Upper lobe of left lung (tissue), 6 donors: ENCODE measurements at places on chromosomes 2 and 18. TPM values are rescaled to one million over a fixed set of nuclear protein-coding genes. Genes with fewer than 3 reads are reported as not detected.

TMEM178A gene
- total RNA-seq = 6.1 TPM

DNA sequence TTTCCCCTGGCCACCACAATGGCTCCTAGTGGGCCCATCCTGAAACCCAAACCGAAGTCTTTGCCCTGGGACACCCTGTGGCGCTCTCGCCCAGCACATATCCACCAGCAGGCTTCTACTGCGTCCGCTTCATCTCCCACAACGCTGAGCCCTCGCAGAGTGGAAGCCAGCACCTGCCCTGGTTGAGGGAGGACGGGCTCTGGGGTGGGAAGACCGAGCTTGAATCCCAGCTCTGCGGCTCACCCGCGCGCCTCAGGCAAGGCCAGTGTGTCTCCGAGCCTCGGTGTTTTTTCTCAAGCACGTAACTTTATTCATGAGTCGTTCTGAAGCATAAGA, 15.6 kb downstream of the KLF11 start:
- H3K4me1 ChIP-seq = peaks cover 34% of the 10 kb centered on the region
- H3K36me3 ChIP-seq = no peaks in the 10 kb centered on the region
- H3K27me3 ChIP-seq = no peaks in the 10 kb centered on the region
- H3K4me3 ChIP-seq = no peak overlapping the region
- H3K27ac ChIP-seq = no peak overlapping the region

ATP6V1C2 gene
- total RNA-seq = 0.81 TPM

GRCh38 chr2:191853843-191854242, 7.0 kb upstream of the CAVIN2 start:
- no peak overlapping the region for H3K4me3 ChIP-seq
- H3K27me3 ChIP-seq = no peaks in the 10 kb centered on the region
- peaks cover 42% of the 10 kb centered on the region for H3K4me1 ChIP-seq
- peak overlapping the region; percentile 62 for H3K27ac ChIP-seq
- DNase-seq = no peak
- H3K36me3 ChIP-seq = no peaks in the 10 kb centered on the region

- H3K4me1 ChIP-seq = no peaks in the 10 kb centered on the region
- no peak for DNase-seq
- H3K4me3 ChIP-seq = peak overlapping the region; percentile 63
- H3K36me3 ChIP-seq = no peaks in the 10 kb centered on the region
- peak overlapping the region; percentile 79 for H3K27ac ChIP-seq
Measured at GRCh38 chr2:191151331-191151730, 537 bp upstream of the STAT4 start.

ANKRD62 gene
- not detected for total RNA-seq

DNA sequence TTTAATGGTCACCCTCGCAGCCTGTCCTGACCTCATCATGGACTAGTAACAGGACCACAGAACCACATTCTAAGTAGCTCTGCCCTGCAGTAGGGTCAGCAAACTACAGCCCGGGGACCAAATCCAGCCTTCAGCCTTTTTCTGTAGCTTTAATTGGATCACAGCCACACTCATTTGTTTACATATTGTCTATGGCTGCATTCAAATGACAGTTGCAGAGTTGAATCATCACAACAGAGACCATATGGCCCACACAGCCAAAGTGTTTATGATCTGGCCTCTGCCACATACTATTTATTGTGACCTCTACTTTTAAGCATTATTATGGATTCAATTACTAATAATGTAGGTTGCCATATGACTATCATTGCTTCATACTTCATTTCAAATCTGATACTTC, 47.7 kb downstream of the MAP3K19 start:
- H3K27me3 ChIP-seq = no peaks in the 10 kb centered on the region
- H3K36me3 ChIP-seq = no peaks in the 10 kb centered on the region
- H3K4me1 ChIP-seq = no peaks in the 10 kb centered on the region
- H3K27ac ChIP-seq = no peak overlapping the region
- H3K4me3 ChIP-seq = no peak overlapping the region

GRCh38 chr2:177711483-177712265, 319.1 kb downstream of the AGPS start:
- DNase-seq = no peak
- H3K27ac ChIP-seq = no peak overlapping the region
- H3K4me3 ChIP-seq = no peak overlapping the region
- no peaks in the 10 kb centered on the region for H3K27me3 ChIP-seq

- no peak overlapping the region for H3K27ac ChIP-seq
- peaks cover 16% of the 10 kb centered on the region for H3K36me3 ChIP-seq
- no peak overlapping the region for H3K4me3 ChIP-seq
- no peaks in the 10 kb centered on the region for H3K4me1 ChIP-seq
Measured at GRCh38 chr2:111127351-111127750, 6.6 kb downstream of the BCL2L11 start.

- DNase-seq = no peak
- no peaks in the 10 kb centered on the region for H3K36me3 ChIP-seq
- H3K27ac ChIP-seq = no peak overlapping the region
- no peaks in the 10 kb centered on the region for H3K27me3 ChIP-seq
- H3K4me1 ChIP-seq = no peaks in the 10 kb centered on the region
- no peak overlapping the region for H3K4me3 ChIP-seq
Measured at GRCh38 chr2:50026236-50026635, 871.9 kb upstream of the FSHR start.

DNA sequence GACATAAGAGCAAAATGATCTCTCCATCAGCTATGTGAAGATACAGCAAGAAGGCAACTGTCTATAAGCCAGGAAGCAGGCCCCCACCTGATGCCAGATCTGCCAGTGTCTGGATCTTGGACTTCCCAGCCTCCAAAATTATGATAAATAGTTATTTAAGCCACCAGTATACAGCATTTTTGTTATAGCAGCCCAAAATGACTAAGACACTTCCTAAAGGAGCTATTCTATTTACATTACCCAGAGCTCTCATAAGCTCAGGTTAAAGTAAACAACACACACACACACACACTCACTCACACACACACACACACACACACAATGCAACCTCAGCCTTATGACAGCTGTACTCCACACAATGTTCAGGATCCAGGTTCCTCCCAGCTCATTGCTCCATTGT, 5.7 kb upstream of the YPEL5 start:
- DNase-seq = no peak
- H3K27ac ChIP-seq = no peak overlapping the region
- H3K27me3 ChIP-seq = no peaks in the 10 kb centered on the region

DNA sequence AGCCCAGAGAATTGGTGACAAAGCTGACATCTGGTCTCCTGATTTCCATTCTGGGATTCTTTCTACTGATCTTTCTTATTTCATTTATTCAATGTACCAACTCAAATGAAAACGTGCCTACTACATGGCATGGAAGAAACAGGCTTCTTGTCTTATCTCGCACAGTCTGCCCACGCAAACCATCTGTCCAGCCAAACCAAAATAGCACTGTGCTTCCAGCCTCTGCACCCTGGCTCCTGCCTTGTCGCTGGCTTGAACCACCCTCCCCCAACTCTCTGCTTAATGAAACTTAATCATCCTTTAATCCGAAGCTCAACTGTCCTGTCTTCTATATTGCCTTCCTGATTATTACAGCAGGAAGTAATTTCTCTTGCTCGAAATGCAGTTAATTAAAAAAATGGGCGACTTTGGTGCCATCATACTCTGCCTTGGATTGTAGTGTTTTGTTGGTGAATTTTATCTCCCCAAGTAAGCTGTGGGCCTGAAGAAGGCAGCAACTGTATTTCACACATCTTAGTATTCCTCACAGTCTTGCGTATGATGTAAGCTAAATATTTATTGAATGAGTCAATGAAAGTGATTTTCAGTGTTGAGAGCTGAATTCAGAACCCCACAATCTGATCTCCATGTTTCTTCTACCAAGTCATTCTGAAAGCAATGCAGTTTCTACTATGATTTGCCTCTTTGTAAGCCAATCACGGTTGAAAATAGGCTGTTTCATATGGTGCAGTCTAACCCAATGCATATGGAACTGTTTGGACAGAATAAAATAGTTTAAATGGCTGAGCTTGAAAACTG, 190.8 kb downstream of the TMEM247 start:
- no peak overlapping the region for H3K27ac ChIP-seq
- H3K27me3 ChIP-seq = no peaks in the 10 kb centered on the region
- no peaks in the 10 kb centered on the region for H3K4me1 ChIP-seq
- no peaks in the 10 kb centered on the region for H3K36me3 ChIP-seq
- H3K4me3 ChIP-seq = no peak overlapping the region

FBXO15 gene
- 11.9 TPM for total RNA-seq

DNA sequence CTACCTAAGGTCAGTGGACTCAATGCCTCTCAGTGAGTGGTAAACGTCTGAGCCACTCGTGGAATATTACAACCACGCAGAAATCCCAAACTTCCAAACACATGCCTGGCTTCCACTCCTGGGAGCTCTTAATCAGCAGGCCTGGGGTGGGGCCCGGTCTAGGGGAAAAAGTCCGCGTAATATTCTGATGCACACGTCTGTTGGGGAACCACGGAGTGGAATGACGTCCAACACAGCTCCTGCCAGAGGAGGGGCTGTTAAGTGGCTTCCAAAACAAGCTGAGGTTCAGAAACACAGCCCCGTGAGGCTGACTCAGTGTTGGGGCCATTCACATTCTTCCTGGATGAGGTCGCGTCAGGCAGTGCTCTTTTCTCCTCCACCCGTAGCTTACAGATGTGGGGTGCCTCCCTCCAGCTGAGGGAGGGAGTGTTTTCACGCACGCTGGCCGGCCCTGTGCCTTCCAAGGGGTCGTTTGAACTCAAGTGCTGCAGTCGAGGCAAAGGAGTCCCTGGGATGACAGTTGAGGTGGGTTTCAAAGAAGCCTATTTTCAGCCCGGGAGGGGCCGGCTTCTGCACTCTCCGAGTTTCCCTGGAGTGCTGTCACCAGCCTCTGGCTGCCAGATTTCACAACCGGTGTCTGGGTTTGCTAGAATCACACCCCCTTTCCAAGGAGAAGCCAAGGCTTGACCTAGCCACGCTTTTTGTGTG, 73.1 kb downstream of the ACKR3 start:
- peak overlapping the region; percentile 41 for H3K27ac ChIP-seq
- H3K27me3 ChIP-seq = no peaks in the 10 kb centered on the region
- H3K4me3 ChIP-seq = no peak overlapping the region
- no peaks in the 10 kb centered on the region for H3K4me1 ChIP-seq
- no peaks in the 10 kb centered on the region for H3K36me3 ChIP-seq
- DNase-seq = peak; percentile 19

- peak overlapping the region; percentile 95 for H3K27ac ChIP-seq
- H3K4me3 ChIP-seq = peak overlapping the region; percentile 96
- peaks cover 20% of the 10 kb centered on the region for H3K4me1 ChIP-seq
- peaks cover 28% of the 10 kb centered on the region for H3K36me3 ChIP-seq
Measured at GRCh38 chr2:231464576-231465540, 574 bp upstream of the NCL start.

DNA sequence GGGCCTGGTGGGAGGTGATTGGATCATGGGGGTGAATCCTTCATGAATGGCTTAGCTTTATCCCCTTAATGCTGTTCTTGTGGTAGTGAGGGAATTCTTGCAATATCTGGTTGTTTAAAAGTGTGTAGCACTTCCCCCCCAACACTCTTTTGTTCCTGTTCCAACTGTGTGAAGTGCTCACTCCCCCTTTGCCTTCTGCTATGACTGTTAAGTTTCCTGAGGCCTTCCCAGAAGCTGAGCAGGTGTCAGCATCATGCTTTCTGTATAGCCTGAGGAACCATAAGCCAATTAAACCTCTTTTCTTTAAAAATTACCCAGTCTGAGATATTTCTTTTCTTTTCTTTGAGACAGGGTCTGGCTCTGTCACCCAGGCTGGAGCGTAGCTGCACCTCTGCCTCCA, 139.4 kb downstream of the RNF152 start:
- H3K4me1 ChIP-seq = peaks cover 5% of the 10 kb centered on the region
- DNase-seq = no peak
- H3K27ac ChIP-seq = no peak overlapping the region
- no peaks in the 10 kb centered on the region for H3K36me3 ChIP-seq
- no peaks in the 10 kb centered on the region for H3K27me3 ChIP-seq
- H3K4me3 ChIP-seq = no peak overlapping the region

SIX2 gene
- 1.2 TPM for total RNA-seq

IL18R1 gene
- 35.7 TPM for total RNA-seq

CNOT11 gene
- total RNA-seq = 27.2 TPM

- DNase-seq = no peak
- no peaks in the 10 kb centered on the region for H3K36me3 ChIP-seq
- H3K27me3 ChIP-seq = no peaks in the 10 kb centered on the region
Measured at GRCh38 chr2:177549171-177549570, 156.6 kb downstream of the AGPS start.

CCDC150 gene
- 1.7 TPM for total RNA-seq

RHBDD1 gene
- total RNA-seq = 12.2 TPM

DNA sequence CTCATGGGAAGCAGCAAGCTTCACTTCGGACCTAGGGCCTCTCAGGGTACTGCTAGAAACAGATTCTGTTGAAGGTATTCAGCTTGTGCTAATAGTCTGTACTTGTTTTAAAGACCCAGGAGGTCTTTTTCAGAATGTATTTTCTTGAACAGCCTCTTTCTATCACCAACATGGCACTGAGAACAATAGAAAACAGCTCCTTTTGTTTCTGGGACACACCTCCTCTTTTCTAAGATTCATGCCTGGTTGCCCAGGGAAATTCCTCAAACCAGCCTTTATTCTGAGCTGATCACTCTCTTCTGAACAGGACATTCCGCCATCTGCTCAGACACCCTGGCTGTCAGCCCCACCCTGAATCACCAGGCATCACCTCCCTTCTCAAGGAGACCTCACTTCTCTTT, 389.6 kb downstream of the TGIF1 start:
- no peaks in the 10 kb centered on the region for H3K36me3 ChIP-seq
- H3K4me1 ChIP-seq = no peaks in the 10 kb centered on the region
- H3K27me3 ChIP-seq = no peaks in the 10 kb centered on the region
- DNase-seq = no peak

- H3K27ac ChIP-seq = no peak overlapping the region
- H3K4me1 ChIP-seq = peaks cover 24% of the 10 kb centered on the region
- H3K36me3 ChIP-seq = no peaks in the 10 kb centered on the region
- no peak overlapping the region for H3K4me3 ChIP-seq
- no peaks in the 10 kb centered on the region for H3K27me3 ChIP-seq
- DNase-seq = no peak
Measured at GRCh38 chr18:70296289-70296688, 7.4 kb downstream of the SOCS6 start.

MALL gene
- total RNA-seq = 91.9 TPM

GRCh38 chr2:85445316-85446295, 27.1 kb downstream of the SH2D6 start:
- H3K36me3 ChIP-seq = no peaks in the 10 kb centered on the region
- H3K27me3 ChIP-seq = no peaks in the 10 kb centered on the region
- H3K4me3 ChIP-seq = no peak overlapping the region
- H3K4me1 ChIP-seq = peaks cover 10% of the 10 kb centered on the region

DNA sequence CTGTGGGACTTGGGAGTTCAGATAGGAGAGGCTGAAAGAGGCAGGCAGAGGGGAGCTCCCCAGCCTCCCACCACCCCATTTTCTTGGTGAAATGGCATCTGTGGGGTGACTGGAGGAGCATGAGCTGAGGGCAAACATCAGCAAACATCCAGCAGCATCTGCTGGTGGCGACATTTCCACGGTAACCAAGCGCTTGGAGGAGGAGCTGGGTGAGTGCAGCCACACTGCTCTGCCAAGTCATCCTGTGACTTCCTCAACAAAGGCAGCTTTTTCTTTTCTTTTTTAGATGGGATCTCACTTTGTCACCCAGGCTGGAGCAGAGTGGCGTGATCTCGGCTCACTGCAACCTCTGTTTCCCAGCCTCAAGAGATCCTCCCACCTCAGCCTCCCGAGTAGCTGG, 5.6 kb downstream of the TXNL4A start:
- DNase-seq = no peak
- H3K27me3 ChIP-seq = no peaks in the 10 kb centered on the region
- no peak overlapping the region for H3K4me3 ChIP-seq
- H3K36me3 ChIP-seq = no peaks in the 10 kb centered on the region
- peak overlapping the region; percentile 7 for H3K27ac ChIP-seq

OTOS gene
- total RNA-seq = not detected
